T follicular helper cell (primary cell): ENCODE measurements at places on chromosomes 13 and 19.

DNA sequence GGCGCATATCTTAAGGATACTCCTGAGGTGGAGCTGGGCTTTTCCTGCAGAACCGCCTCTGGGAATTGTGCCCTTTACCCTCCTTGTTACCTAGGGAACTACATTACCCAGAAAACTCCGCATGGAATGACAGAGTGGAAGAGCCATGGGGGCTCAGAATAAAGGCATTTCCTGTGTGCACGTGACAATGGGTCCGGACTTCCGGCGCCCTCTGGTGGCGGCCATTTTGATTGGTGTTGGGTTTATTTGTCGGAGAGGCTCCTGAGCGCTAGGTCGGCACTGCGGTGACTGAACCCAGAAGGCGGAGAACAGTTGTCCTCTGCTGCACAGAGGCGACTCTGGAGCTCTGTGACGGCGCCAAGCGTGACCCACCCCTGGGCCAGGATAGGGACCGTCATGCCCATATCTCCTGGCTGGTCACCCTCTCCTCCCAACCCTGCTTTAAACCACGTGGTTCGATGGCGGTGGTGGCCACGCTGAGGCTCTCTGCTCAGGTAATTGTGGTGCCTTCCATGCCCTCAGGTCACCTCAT is at the start of gene ZNF587B:
Gene ZNF587B (plus strand): TSS at position 229 of the 532 bp plus-strand sequence. CDS start 230 bp downstream, at position 459.
- no peak for DNase-seq

- DNase-seq = no peak
Observed at GRCh38 chr19:35294859-35295791, 3.2 kb downstream of the MAG start.

GRCh38 chr19:15266683-15267082 is 34.4 kb upstream of the EPHX3 start:
- DNase-seq = no peak

- no peak for DNase-seq
Observed at GRCh38 chr19:1770866-1771576, 17.7 kb downstream of the ONECUT3 start.

DNA sequence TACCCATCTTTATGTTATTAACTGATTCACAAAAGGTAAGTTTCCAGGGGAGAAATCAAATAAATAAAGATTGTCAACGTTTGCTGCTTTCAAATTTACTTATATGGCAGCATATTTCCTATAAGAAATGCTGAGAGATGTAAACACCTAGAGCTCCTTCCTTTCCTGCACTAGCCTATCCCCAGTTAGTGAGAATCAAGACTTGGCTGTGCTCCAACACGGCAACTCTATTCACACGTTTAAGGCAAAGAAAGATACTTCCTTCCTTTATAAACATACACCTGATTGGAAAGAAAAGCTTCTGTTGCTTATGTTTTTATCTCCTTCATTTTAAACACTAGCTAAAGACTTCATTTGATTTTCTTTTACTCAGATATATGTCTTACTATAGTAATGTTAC is 107.0 kb downstream of the PCDH9 start:
- DNase-seq = no peak

GRCh38 chr13:102606537-102607309 is 9.9 kb downstream of the TPP2 start:
- no peak for DNase-seq

- no peak for DNase-seq
Observed at GRCh38 chr19:16340092-16340491, 15.5 kb downstream of the KLF2 start.

DNA sequence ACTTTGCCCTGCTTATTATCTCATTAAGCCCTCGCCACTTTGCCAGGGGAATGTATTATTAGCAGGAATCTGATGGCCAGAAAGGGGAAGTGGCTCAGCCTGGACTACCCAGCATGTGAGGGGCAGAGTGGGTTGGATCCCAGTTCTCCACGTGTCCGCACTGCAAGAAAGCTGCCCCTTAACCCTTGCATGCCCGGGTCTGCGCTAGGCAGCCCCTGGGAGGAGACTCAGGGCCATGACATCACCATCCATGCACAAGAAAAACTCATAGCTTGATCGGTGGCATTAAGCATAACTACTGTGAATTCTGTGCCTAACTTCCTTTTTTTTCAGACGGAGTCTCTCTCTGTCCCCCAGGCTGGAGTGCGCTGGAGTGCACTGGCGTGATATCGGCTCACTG is 8.9 kb downstream of the CACNG8 start:
- no peak for DNase-seq

GRCh38 chr13:32731074-32731473 is 144.8 kb downstream of the PDS5B start:
- no peak for DNase-seq

DNA sequence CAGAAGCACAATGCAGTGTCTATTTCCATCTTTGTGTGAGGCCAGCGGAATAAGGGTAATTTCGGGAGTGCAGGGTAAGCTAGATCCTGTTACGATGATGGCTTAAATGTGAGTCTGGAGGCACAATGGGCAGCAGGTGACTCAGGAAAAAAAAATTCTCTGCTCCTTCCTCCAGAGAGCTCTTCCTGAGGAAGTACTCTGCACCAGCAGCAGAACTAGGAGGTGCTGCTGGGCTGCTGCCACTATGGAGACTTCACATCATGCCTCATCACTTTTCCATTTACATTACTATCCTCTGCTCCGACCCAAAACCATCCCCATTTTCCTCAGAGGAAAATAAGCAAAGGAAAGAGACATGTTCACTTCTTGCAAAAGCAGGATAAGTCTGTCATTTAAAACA is 282.0 kb downstream of the DNAJC15 start:
- DNase-seq = no peak

- no peak for DNase-seq
Observed at GRCh38 chr13:25920277-25920676, 131.5 kb downstream of the SHISA2 start.

DNA sequence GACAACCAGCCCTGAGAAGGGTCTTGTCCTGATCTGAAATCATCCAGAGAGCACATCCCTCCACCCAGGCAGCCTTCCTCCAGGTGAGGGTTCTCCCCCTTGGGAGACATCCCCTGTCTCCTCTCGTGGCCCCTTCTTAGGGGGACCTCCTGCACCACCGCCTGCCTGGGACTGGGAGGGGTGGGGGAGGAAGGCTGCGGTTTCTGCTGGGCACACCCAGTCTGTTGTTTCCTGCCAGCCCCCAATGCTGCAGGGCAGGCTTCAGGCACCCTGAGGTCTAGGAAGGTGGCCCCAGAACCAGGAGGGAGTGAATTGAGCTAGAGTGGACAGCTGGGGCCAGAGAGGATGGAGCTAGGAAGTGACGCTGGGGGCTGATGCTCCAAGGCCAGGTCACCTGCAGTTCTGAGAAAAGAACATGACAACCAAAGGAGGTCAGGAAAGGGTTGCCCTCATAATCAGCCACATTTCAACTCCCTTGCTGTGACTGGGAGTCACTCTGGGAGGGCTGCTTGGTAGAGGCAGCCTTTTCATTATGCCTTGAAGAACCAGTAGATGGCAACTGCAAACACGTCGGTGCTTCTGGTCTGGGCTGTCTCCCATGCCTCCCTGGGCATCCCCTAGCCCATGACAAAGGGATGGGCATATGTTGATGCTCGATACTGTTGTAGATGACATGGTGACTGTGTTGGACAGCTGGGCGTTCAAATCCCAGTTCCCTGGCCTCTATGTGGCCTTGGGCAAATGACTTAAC is 1.4 kb downstream of the ARHGEF18 start:
- peak; percentile 20 for DNase-seq

DNA sequence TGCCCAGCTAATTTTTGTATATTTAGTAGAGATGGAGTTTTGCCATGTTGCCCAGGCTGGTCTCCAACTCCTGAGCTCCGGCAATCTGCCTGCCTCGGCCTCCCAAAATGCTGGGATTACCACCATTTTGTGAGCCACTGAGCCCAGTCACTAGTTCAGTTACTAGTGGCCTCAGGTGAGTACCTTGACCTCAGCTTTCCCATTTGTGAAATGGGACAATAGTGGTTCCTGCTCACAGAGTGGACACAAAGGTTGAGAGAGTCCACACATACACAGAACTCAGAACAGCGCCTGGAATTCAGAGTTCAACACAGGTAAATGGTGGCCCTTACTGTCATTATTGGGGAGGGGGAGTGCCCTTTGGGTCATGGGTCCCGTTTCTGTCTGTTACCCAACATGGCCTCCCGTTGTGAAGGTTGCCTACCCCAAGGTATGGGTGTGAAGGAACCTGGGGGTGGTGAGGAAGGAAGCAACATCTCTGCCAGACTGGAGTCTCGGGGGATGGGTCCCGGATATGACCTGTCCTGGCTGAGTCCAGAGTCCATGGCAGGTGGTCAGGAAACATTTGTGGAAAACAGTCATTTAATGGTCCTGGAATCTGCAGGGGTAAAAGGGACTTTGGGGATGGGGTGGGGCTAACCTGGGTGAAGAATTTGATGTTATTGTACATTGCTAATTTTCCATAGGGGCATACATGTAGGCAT is 11.7 kb upstream of the IRGC start:
- DNase-seq = no peak

DNA sequence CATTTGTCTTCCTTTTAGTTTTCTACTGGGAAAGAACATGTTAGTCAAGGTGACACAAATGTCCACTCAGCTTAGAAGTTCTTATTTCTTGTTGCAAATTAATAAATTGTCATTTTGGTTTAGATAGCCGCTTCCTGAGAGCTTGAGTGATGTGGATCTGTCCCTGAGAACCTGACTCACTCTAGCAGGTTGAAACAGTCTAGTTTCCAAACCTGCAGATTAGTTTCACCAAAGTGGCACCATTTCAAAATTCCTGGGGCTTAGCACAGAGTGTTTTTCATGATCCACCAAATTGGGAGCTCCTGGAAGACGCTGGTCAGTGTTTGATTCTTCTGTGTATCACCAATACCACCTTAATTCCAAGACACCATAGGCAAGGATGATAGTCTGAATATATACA is 119.4 kb upstream of the TSC22D1 start:
- no peak for DNase-seq

DNA sequence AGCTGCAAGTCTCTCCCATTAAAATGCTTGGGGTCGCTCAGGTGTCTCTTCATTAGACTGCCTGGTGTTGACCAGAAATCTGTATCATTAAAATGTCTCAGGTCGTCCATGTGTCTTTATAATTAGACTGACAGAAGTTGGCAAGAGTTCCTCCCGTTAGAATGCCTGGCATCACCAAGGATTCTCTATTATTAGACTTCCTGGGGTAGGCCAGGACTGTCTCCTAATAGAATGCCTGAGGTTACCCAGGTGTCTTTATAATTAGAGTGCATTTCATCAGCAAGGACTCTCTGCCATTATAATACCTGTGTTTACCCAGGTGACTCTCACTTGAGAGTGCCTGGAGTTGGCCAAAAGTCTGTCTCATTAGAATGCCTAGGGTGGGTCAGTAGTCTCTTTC is 1537.2 kb downstream of the UQCRFS1 start:
- no peak for DNase-seq

DNA sequence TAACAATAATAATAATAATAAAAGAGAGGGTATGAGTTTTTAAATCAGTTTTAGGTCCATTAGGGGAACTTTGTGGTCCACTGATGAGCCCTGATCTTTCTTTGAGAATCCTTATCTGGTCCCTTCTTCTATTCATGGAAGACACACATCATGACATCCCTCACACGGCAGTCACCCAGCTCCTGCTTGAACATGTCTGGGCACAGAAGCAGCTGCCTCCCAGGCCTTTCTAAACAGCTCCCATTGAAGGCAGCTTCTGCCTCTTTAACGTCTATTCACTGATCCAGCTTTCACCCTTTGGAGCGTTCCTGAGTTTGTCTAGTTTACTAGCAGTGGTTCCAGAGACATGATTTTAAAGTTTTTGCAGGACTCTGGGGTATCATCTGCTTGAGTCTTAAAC is 42.6 kb upstream of the STK24 start:
- no peak for DNase-seq

GRCh38 chr13:26074706-26075105 is 22.9 kb upstream of the SHISA2 start:
- DNase-seq = no peak

GRCh38 chr13:26562512-26562890 is 5.0 kb downstream of the WASF3 start:
- DNase-seq = no peak

GRCh38 chr13:48126944-48127830 is 32.3 kb upstream of the MED4 start:
- peak; percentile 6 for DNase-seq

DNA sequence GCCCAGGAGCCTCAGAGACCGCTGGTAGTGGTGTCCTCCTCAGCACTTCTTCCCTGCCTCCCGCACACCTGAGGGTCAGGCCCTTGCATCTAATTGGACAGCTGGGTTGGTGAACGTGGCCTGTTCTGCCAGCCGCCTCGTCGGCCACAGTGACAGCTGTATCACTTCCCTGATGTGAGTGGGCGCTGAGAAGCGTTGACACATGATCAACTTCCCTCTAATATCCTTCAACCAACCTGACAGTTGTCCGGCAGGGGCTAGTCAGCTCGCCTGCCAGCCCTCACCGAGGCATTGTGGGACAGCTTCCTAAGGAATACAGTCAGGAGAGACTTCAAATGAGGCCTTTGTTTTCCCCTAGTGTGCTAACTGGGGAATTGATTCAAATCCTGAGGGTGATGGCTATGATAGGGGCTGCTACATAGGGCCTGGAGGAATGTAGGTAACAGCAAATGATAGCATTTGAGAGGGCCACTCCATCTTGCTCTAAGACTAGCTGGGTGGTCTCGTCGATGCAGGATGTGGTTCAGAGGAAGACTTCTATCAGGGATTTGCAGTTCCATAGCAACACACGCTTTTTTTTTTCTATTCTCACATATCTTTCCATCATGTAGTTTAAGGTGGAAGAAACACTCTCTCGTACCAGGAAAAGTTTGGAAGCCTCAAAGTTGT is 230.8 kb downstream of the TSHZ3 start:
- DNase-seq = no peak

DNA sequence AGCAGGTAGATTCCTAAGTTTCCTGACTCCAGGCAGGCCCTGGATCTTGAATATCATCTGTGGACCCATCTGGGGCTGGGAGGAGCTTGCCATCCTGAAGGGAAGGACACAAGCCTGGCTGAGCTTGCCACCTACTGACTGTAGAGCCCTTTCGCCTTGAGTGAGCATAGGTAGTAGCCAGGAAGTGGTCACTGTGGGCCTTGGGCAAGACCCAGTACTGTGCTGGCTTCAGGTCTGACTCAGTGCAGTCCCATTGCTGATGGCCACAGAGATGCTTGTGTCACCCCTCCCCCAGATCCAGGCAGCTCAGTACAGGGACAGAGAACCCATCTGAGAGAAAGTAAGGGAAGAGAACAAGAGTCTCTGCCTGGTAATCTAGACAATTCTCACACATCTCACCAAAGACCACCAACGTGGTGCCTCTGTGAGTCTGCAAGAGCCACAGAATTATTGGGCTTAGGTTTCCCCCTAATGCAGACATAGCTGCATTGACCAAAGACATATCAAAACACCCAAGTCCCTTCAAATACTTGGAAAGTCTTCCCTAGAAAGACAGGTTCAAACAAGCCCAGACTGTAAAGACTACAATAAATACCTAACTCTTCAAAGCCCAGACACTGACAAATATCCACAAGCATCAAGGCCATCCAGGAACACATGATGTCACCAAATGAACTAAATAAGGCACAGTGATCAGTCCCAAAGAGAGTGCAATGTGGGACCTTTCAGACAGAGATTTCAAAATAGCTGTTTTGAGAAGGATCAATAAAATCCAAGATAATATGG is 108.2 kb upstream of the WASF3 start:
- DNase-seq = no peak
